ENCODE measurements at places on chromosomes 4 and X.
A peak's percentile ranks its signal among the peaks of the same experiment; 100 is the strongest.

- peak; percentile 48 for DNase-seq
Observed at GRCh38 chr4:73704314-73705055, 35.9 kb upstream of the CXCL8 start.

- no peak for DNase-seq
Observed at GRCh38 chrX:38018766-38019425, 12.5 kb downstream of the SYTL5 start.

GRCh38 chr4:651884-652642 is 22.0 kb downstream of the ATP5ME start:
- DNase-seq = no peak

DNA sequence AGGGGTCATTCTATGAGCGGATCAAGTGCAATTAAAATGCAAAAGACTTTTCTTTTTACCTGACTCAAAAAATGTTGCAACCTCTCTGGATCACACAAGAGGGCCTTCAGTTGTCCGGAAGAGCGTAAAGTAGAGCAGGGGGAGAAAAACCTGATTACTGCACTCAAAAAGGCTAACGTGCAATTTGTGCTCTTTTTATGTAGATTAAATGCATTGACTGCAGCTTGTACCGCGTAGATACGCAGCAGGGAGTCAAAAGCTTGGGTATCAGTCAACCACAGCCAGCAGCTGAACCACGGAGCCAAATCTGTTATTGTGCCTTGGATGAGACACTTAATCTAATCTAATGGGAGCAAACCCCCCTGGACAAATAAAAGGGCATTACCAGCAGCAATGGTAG is 107.3 kb upstream of the RAI2 start:
- DNase-seq = no peak

DNA sequence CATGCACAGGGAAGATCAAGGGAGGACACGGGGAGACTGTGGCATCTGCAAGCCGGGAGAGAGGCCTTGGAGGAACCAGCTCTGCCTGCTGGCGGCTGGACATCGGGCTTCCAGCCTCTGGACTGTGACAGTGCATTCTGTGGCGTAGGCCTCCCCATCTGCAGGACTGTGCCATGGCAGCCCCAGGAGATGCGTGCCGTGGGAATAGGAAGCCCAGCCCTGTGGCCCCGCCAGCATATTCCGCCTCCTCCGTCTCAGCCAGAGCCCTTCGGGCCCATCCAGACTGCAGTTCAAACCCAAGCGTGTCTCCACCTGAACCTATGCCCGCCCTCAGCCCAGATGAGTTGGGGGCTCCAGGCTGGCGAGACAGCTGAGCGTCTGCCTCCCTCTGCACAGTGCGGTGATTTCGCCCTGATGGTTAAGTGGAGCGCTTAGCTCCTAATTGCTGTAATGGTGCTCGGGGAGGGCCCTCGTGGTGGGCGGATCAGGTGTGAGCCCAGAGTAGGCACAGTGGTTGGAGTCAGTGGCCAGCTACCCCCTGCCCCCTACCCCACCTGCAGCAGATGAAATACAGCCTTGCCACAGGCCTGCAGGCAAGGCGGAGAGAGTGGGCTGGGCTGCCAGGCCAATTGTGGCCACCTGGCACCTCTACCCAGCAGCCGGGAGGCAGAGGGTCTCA is 133.9 kb downstream of the HMX1 start:
- DNase-seq = no peak

DNA sequence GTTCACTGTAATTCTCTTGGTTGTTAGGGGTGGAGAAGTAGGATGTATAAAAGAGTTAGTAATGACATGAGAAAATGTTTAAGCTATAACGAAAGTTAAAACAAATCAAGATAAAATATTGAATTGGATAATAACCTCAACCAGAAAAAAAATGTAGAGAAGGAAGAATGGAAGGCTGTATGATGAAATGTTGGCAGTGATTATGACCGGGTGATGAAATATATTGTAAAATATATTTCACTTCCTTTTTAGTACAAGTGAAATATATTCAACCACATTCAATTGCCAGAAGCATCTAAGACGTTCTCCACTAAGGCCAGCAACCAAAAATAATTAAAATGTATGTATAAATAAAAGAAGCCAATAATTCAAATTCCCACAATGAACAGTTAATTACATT is 309.3 kb upstream of the FGF13 start:
- DNase-seq = no peak

GRCh38 chr4:179478608-179479007 is 2036.4 kb upstream of the AGA start:
- no peak for DNase-seq

GRCh38 chr4:54103190-54103574 is 3.2 kb downstream of the GSX2 start:
- no peak for DNase-seq

GRCh38 chr4:8294036-8294435 is 24.5 kb downstream of the HTRA3 start:
- DNase-seq = peak; percentile 16

DNA sequence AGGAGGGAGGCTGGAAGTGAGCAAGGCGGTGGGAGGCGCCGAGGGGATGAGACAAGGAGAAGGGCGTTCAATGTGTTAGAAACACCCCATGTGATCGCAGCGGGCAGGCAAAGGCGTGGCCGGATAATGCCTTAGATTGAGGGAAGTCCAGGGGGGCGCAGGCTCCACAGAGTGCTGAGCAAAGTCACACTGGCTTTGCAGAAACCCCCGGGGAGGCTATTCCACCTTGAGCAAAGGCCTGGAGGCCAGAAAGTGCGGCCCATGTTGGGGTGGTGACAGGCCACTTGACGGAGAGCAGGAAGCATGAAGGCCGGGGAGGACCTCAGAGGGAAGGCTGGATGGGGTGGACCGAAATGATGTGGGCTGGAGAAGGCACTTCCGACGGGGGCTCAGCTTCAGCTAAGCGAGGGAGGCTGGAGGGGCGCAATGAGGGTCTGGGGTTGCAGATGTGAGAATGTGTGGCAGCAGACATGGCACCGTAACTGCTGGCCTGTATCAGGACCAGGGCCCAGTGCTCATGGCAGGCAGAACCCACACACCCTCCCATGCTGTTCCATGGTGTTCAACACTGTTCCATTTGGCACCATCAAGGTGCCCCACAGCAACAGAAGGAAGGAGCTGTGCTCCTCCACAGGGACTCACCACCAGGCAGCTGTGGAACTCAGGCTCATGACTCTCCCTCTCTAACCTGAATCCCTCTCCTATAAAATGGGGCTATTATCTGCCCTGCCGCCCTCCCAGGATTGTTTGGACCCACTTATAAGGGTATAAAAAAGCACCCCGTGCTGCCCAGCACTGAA is 50.3 kb downstream of the HMX1 start:
- DNase-seq = no peak

DNA sequence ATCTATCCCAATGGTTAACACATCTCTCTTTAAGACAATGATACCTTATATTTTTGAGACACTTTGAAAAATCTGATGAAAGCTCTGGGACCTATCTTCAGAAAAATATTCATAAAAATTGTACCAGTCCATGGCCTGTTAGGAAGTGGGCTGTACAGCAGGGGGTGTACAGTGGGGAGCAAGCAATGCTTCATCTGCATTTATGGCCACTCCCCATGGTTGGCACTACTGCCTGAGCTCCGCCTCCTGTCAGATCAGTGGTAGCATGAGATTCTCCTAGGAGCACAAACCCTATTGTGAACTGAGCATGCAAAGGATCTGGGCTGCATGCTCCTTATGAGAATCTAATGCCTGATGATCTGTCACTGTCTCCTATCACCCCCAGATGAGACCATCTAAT is 42.6 kb downstream of the C4orf51 start:
- DNase-seq = no peak

DNA sequence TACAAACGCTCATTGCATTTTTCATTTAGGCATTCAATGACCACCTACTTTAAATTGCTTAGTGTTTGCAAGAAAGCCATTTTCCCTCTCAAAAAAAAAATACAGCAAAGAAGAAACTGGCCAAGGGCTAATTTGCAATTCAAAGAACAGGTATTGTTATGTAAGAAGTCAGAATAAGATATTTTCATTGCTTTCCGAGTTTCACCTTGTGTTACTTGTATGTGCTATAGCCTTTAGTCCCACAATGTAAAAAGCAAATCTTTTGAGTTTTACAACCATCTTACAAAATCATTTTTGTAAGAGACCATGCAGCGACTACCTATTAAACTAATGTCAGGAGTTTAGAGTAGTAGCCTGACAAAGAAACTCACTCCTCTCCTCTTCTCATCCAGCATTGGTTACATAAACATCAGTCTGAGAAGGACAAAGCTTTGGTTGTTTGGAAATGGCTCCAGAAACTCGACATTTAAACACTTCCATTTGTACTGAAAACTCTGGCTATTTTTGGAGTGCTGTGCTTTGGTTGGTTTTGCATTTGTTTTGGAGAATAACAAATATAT is 15.3 kb downstream of the TENM3 start:
- DNase-seq = no peak

- no peak for DNase-seq
Observed at GRCh38 chr4:105293360-105293759, 146.7 kb downstream of the TET2 start.

GRCh38 chr4:70925418-70925817 is 23.2 kb downstream of the MOB1B start:
- no peak for DNase-seq

- DNase-seq = no peak
Observed at GRCh38 chr4:86013621-86014020, 346.2 kb downstream of the MAPK10 start.

GRCh38 chrX:123263270-123263669 is 79.2 kb downstream of the GRIA3 start:
- DNase-seq = no peak

GRCh38 chr4:21470535-21470934 is 478.0 kb downstream of the KCNIP4 start:
- DNase-seq = no peak

- no peak for DNase-seq
Observed at GRCh38 chr4:100208964-100209363, 18.7 kb upstream of the DDIT4L start.

DNA sequence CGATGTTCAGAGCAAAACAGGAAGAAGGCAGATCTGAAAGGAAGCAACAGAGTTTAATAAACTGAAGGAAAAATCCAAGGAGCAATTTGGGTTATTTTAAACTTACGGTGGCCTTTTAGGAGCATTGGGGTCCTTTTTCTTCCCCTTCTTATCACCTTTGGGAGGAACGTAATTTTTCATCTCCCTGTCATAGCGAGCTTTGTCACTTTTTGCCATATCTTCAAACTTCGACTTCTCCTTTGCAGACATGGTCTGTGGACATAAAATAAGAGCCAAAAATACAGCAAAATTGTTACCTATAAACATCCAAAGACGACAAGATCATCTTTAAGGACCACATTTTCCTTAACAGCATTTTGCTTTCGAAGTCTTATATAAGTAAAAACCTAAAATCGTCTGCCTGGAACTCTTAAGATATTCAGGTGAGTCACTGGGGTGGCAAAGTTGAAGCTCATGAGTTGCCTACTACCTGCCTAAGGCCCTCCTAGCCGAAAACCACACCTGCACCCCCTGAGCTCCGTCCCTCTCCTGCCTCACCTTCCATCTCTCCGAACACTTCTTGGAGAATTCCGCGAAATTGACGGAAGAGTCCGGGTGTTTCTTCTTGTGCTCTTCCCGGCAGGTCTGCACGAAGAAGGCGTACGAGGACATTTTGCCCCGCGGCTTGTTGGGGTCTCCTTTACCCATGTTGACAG is 1.0 kb downstream of the HMGB2 start:
- no peak for DNase-seq

- no peak for DNase-seq
Observed at GRCh38 chr4:4326166-4326565, 36.1 kb downstream of the ZBTB49 start.

DNA sequence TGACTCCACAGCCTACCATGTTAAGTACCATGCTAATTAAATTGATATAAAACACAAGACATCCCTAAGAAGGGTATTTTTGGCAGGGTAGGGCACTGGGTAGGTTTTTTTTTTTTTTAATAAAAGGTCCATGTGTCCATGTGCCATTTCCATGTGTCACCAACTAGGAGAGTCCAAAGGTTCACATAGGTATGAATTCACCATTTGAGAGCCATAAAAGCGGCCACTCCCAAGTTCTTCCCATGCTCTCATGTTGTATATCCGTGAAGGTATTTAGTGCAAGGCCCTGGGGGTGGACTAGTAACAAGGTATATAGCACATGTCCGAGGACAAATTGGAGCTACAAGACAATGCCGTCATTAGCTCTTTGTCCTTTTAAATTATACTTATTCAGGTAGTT is 107.3 kb downstream of the PDE5A start:
- no peak for DNase-seq

- DNase-seq = no peak
Observed at GRCh38 chrX:28997706-28998463, 410.6 kb downstream of the IL1RAPL1 start.

DNA sequence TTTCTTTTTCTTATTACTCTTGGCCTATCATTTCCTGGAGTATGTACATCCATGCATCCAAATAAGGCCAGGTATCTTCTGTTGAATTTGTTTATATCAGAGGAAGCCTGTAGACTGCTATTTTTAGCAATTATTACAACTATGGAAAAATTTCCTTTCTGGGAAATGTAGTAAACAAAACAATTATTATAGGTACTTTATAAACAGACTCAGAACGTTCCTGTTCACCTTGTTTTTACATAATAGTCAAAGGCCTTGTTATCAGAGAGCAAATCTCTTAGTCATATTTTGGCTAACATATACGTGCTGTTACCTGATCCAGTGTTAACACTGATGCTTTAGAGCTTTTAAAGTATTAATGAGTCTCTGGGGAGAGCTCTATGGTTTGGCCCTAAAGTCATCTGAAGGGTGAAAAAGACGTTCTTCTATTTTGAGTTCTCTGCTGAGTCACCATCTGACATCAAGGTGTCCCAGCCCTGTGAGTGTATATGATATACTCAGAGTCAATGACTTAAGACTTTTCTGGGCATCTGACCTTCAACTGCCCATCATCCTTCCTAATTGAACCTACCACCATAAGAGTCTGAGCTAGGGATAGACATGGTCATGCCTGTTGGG is 7.3 kb downstream of the SPARCL1 start:
- no peak for DNase-seq

GRCh38 chr4:3720466-3720865 is 45.7 kb upstream of the ADRA2C start:
- no peak for DNase-seq

DNA sequence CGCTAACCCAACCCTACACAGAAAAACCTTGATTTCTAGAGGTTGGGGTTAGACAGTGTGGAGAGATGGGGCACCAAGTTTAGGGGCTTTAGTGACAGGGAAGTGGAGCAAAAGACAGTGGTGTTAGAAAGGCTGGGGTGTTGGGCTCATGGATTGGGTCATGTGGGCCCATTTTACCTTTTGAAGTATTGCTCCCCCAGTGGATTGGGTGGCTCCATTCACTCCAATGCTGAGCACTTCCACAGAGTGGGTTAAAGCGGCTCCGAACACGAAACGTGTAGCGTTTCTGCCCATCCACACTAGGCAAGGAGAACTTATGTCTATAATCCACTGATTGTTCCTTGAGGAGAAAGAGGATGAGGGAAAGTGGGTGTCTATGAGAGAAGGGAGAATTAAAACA is 2.3 kb downstream of the IL2RG start:
- no peak for DNase-seq

GRCh38 chrX:25112156-25112555 is 96.4 kb upstream of the ARX start:
- no peak for DNase-seq
